ENCODE measurements at places on chromosomes 16 and 17. TPM values are rescaled to one million over a fixed set of nuclear protein-coding genes. Genes with fewer than 3 reads are reported as not detected.

- H3K36me3 ChIP-seq: no peaks in the 10 kb centered on the region
- no peaks in the 10 kb centered on the region for H3K4me1 ChIP-seq
- DNase-seq: no peak
- no peak overlapping the region for H3K27ac ChIP-seq
These were observed 13.0 kb downstream of the FA2H start for GRCh38 chr16:74761665-74762064.

- H3K36me3 ChIP-seq: no peaks in the 10 kb centered on the region
- peak overlapping the region; percentile 60 for H3K4me3 ChIP-seq
- 0 out of 2 replicates have a peak, but pooled peaks cover 4% of the 10 kb centered on the region for H3K4me1 ChIP-seq
- H3K27ac ChIP-seq: peak overlapping the region; percentile 74
These were observed 2.4 kb upstream of the ALOXE3 start for GRCh38 chr17:8120520-8121406.

The KRT16 gene
- total RNA-seq: 1.6 TPM

The RNF112 gene
- total RNA-seq: 0.10 TPM

The TMEM88 gene
- total RNA-seq: 1.6 TPM

The METTL23 gene
- total RNA-seq: 42.8 TPM

The FAAP100 gene
- total RNA-seq: 265 TPM

The FA2H gene
- total RNA-seq: 0.15 TPM

Data from Panc1 (cell line).